ENCODE measurements at places on chromosomes 4 and X. TPM values are rescaled to one million over a fixed set of nuclear protein-coding genes. Genes with fewer than 3 reads are reported as not detected.

The RASL11B gene
- total RNA-seq = 16.7 TPM

- no peak overlapping the region for H3K27ac ChIP-seq
- H3K4me3 ChIP-seq = no peak overlapping the region
- no peaks in the 10 kb centered on the region for H3K27me3 ChIP-seq
- H3K36me3 ChIP-seq = no peaks in the 10 kb centered on the region
- peaks cover 5% of the 10 kb centered on the region for H3K4me1 ChIP-seq
Measured at GRCh38 chr4:7261087-7261486, 68.7 kb downstream of the SORCS2 start.

- no peak for DNase-seq
- no peaks in the 10 kb centered on the region for H3K27me3 ChIP-seq
- H3K4me3 ChIP-seq = no peak overlapping the region
- no peaks in the 10 kb centered on the region for H3K4me1 ChIP-seq
- H3K36me3 ChIP-seq = no peaks in the 10 kb centered on the region
Measured at GRCh38 chrX:100663642-100664041, 19.6 kb downstream of the SRPX2 start.

DNA sequence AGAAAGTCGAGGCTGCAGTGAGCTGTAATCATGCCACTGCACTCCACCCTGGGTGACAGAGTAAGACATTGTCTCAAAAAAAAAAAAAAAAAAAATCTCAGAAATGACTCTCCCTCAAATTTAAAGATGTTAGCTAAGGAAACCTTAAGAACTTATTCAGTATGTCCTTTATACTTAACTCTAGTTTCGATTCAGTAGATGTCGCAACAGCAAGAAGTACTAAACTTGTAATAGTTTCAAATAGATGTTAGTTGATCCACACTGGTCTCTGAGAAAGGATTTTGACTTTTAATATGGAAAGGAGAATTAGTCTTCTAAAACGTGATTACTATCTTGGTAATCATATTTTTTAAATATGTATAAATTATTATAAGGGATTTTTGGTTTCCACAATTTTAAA lies 29.6 kb downstream of the NKX3-2 start:
- H3K36me3 ChIP-seq = no peaks in the 10 kb centered on the region
- no peaks in the 10 kb centered on the region for H3K4me1 ChIP-seq
- H3K27me3 ChIP-seq = no peaks in the 10 kb centered on the region
- no peak overlapping the region for H3K4me3 ChIP-seq

- no peaks in the 10 kb centered on the region for H3K27me3 ChIP-seq
- H3K4me1 ChIP-seq = no peaks in the 10 kb centered on the region
- H3K36me3 ChIP-seq = no peaks in the 10 kb centered on the region
- DNase-seq = no peak
- no peak overlapping the region for H3K27ac ChIP-seq
Measured at GRCh38 chr4:69070590-69070989, 25.7 kb upstream of the UGT2B7 start.

DNA sequence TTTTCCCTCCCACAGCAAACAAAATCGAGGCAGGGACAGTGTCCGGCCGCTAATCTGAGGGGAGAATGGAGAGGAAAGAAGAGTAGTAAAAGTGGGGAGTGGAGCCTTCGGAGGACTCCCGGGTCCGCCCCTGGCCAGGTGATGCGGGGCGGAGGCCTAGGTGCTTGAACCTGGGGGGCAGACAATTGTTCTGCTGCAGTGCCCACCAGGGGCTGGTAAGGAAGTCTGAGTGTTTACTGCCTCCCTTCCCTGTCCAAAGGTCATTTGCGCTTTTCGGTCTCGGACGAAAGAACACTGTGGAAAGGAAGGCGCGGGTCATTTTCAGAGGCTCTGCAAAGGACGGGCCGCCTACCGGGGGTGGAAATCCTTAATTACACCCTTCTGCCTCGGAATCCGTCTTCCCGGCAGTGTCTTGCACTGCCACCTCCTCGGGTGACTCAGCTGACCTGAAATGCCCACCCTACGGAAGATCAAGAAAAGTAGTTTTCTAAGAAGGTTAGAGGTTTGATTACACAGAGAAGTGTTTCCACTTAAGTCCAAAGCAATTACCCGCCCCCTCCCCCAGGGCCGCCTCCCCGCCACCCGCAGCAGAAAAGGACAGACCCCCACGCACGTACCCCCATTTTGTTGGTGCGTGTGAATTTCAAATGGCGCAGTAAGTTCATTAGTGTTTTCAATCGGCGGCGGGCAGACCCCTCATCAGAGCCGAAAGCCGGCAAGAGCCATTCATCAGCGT lies 99.9 kb upstream of the TENM3 start:
- no peak overlapping the region for H3K27ac ChIP-seq
- no peaks in the 10 kb centered on the region for H3K27me3 ChIP-seq
- DNase-seq = no peak
- peaks cover 5% of the 10 kb centered on the region for H3K4me1 ChIP-seq
- H3K4me3 ChIP-seq = peak overlapping the region; percentile 67

The PRKG2 gene
- total RNA-seq = 2.4 TPM

The SLC4A4 gene
- total RNA-seq = 2.2 TPM

DNA sequence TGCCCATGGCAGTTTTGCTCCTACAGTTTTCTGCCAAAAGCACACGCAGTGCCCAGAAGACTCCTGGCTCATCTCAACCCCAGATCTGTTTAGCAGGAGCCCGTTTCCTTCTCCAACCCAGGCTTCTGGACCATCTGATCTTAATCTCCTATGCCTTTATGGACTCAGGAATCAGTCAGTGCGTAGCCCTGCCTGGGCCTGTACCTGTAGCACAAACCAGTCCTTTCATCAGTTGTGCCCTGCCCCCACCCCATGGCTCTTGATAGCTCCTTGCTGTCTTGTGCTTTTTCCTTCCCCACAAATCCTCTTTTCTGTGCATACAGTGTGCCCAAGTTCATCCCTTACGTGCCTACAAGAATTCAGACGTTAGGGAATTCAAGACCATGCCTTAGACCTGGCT lies 1.5 kb downstream of the ZNF718 start:
- no peaks in the 10 kb centered on the region for H3K27me3 ChIP-seq
- H3K36me3 ChIP-seq = no peaks in the 10 kb centered on the region
- peaks cover 22% of the 10 kb centered on the region for H3K4me1 ChIP-seq
- peak; percentile 55 for DNase-seq
- H3K27ac ChIP-seq = no peak overlapping the region

The CITED1 gene
- total RNA-seq = 439 TPM

GRCh38 chr4:120915336-120915735 lies 7.2 kb downstream of the PRDM5 start:
- no peaks in the 10 kb centered on the region for H3K27me3 ChIP-seq
- no peak for DNase-seq
- no peaks in the 10 kb centered on the region for H3K36me3 ChIP-seq
- no peak overlapping the region for H3K27ac ChIP-seq
- no peaks in the 10 kb centered on the region for H3K4me1 ChIP-seq
